ENCODE measurements at places on chromosomes 7 and 10.

DNA sequence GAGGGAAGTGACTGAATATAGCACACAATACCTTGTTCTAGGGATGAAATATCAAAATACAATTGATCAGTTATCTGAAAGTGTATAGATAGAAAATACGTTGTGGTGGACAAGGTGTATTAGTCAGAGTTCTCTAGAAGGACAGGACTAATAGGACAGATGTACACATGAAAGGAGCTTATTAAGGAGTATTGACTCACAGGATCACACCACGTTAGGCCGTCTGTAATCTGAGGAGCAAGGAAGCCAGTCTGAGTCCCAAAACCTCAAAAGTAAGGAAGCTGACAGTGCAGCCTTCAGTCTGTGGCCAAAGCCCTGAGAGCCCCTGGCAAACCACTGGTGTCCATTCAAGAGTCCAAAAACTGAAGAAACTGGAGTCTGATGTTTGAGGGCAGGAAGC, 406.1 kb downstream of the MDFIC start:
- DNase-seq: no peak

DNA sequence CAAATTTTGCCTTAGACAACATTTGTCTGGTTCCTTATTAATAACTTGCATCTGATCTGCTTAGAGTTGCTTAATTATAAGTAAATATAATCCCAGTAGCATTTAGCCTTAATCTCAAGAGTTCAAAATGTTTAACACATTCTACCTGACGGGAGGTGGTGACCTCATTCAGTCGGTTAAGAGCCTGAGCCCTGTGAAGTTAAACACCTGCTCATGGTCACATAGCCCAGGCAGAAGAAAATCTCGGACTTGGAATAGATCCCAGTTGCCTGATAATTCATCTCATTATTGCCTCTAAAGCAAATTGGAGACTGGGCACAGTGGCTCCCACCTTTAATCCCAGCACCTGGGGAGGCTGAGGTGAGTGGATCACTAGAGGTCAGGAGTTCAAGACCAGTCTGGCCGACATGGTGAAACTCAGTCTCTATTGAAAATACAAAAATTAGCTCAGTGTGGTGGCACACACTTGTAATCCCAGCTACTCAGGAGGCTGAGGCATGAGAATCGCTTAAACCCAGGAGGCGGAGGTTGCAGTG, 18.6 kb upstream of the ASCC1 start:
- DNase-seq: no peak

GRCh38 chr7:24913801-24914464, 66.0 kb downstream of the OSBPL3 start:
- no peak for DNase-seq

- DNase-seq: no peak
These were observed 1.3 kb downstream of the FGFR2 start for GRCh38 chr10:121596689-121597503.

GRCh38 chr7:7751243-7752092, 33.1 kb upstream of the RPA3 start:
- no peak for DNase-seq

- DNase-seq: no peak
These were observed 252.0 kb upstream of the GRB10 start for GRCh38 chr7:51034521-51035264.

DNA sequence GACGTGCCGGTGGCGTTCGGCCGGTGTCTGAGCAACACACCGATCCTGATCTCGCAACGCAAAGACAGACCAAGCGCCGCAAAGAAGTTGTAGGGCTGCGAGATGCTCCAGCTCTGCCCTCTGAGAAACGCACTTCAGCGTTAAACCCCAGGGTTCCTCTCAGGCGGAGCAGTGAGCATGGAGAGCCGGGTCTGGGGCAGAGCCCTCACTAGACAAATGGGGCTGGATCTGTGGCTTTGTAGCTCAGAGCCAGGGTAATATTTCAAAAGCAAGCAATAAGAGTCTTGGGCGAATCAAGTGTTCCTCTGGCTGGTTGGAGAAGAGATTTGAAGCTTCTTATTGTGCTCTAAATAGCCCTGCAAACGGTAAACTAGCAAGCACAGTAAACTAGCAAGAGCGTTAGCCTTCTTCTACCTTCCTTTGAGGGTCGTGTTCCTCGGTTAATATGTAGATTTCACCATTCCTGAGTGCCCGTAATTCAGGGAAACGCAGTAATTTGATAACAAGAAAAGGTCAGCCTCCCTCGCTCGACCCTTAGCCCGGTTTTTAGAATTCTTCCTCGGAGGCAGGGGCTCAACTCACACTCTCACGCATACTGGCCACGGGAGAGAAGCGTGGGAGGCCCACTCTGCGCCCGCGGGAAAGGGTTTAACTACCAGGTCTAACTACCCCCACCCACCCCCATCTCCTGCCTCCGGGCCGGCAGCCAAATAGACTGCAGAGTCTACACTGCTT, 6.7 kb downstream of the SKAP2 start:
- no peak for DNase-seq

DNA sequence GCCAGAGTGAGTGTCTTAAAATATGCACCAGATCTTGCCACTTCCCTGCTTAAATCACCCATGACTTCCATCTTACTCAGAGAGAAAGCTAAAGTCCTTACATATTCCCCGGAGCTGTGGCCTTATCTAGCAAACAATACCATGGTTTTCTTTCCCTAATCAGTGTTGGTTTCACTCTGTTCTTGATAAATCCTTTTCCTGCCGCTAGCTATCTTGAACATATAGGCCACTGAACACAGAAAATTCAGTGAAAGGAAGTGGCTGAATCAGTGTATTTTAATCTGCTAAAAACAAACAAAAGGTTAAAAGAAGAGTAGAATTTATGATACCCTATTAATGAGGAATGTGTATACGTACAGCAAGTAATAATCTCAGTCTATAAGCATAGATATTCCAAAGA, 42.0 kb upstream of the JAZF1 start:
- DNase-seq: no peak

GRCh38 chr7:104643587-104644217, 315.3 kb downstream of the LHFPL3 start:
- DNase-seq: no peak

DNA sequence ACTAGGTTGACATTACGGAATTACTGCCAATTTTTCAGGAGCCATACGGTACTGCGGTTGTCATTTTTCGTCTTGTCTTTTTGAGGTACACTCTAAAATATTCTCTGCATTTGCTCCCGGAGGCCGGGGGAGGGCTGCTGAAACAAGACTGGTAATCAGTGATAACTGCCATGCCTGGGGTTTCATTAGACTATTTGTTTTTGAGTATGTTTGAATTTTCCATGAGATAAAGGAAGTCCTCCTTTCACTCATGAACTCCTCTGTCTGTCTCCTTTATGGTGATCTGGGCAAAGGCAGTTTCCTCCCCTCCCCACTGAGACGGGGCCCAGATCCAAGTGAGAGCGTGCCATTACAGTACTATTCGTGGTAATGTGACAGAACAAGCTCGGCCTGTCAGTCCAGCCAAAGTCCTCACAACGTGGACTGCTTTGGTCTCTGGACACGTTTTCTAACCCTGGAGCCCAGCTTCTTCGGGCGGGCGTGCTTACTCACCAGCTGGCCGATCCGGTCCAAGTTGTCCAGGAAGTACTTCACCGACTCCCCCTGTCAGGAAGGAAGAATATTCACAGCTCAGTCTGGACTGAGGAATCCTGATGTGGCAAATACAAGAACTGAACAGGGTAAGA, 45.1 kb downstream of the AMZ1 start:
- DNase-seq: no peak

DNA sequence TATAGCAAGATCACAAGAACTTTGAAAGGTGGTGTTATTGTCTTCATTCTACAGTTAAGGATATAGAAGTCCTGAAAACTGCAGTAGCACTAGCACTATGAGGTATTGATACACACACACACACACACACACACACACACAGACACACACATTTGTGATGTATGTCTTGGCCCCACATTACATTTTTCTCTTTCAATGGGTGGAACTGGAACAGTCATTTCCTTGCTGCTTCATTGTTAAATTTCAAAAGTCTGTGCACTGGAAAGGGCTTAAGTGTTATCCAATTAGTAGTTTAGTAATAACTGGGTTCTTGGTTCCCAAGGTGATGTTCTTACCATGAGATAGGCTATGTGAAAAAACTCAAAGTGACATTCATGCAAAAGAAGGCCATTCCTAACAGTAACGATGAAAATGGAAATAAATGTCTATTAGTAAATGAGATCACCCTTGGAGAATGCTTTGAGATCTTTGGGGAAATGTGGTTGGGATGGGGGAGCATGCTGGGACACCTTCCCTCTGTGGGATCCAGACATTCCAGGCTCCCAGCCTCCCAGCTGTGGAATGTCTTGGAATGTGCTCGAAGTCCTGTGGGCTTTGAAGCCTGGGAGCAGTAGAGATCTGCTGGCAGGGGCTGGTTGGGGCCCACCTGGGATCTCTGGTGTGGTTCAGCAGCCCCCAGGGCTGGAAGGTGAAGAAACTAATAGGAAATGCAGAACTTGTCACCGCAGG, 37.4 kb upstream of the CALD1 start:
- no peak for DNase-seq

DNA sequence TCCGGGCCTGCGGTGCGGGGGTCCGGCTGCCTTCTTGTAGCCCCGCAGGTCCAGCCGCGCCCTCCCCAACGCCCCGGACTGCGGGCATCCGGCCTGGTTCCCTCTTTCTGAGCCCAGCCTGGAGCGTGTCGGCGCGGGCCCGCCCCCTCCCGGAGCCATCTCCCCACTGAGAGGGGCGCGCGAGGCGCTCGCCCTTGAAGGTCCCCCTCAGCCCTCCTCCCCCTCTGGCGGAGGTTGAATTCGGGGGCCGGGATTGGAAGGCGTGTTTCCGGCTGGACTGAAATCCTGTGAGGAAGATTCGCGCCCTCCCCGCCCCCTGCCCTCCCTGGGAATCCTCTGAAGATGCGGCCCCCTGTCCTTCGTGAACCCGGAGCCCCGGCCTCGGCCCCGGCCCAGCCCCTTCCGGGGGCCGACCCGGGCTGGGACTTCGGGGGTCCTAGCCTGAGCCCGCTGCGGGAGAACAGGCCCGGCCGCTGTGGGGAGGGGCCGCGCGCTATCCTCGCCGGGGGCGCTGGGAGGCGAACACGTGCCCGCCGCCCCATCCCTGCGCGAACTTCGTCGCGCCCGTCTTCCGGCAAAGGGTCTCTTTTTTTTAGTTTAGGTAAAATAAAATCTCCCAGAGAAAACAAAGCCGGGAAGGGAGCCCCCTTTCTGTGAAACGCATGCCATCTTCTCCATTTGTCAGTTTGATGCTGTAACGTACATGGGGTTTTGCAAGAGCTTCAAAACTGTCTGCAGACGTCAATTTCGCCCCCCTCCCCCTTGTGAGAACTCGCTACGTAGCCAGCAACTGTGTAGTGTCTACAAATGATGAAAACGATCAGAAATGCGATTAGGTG, 636 bp downstream of the PDCD4 start:
- peak; percentile 71 for DNase-seq

GRCh38 chr7:158746957-158747356, 42.4 kb upstream of the NCAPG2 start:
- no peak for DNase-seq

GRCh38 chr10:75028748-75029147, 82.7 kb upstream of the SAMD8 start:
- no peak for DNase-seq

DNA sequence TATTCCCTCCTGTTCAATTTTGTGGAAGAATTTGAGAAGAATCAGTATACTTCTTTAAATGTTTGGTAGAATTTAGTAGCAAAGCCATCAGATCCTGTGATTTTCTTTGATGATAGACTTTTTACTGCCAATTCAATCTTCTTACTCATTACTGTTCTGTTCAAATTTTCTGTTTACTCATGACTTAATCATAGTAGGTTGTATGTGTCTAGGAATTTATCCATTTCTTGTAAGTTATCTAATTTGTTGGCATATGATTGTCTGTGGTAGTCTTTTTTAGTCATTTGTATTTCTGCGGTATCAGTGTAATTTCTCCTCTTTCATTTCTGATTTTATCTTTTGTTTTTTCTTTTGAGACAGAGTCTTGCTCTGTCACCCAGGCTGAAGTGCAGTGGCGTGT, 87.4 kb downstream of the CCDC3 start:
- DNase-seq: no peak

DNA sequence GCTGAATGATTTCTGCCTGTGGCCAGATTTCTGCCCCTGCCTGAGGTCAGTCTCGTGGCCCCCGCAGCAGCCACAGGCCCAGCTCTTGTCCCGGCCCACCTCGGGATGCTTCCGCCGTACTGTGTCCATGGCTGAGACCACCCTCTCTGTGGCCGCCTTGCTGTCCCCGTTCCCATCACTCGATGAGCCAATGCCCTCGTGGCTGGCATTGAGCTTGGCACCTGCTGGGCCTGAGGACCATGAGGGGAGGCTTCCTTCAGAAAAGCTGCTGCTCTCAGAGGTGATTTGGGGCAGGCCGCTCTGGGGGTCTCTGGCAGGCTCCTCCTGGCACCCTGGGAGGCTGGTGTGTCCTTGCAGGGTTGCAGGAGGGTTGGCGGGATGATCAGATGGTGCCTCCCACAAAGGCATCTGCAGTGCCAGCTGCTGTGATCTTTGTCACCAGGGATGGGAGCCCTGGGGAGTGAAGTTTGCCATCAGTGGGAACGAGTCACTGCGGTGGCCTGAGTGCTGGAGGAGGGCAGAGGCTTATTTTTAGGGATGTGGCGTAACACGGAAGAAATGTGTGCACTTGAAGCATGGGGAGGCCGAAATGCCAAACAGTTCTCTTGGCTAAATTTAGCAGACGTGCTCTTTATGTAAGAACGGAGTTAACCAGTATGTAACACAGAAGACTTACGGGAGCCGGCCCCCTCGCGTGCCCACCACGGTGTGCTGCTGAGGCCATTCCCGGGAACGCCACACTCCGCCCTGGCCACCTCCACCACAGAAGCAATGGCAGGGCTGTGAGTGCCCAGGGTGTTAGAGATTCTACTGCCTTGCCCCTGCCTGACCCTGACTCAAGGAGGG, 47.7 kb downstream of the VIPR2 start:
- no peak for DNase-seq

DNA sequence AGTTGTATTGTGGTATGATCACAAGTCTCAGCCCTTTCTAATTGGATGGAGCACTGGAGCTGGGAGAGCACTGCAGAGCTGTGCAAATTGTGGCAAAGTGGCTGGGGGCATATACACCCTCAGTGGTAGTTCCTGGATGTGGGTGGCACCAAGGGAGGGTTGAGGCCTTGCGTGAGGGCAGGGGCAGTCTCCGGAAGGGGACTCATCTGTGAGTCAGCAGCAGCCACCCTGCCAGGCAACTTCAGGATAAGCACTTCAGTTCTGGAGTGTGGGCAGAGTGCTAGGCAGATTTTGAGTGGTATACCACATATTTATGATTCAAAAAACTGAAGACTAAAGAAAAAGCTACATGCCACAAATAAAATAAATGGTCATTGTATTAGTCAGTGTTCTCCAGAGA, 210.5 kb downstream of the ETV1 start:
- DNase-seq: no peak
